ENCODE measurements at places on chromosomes 1 and 21.

DNA sequence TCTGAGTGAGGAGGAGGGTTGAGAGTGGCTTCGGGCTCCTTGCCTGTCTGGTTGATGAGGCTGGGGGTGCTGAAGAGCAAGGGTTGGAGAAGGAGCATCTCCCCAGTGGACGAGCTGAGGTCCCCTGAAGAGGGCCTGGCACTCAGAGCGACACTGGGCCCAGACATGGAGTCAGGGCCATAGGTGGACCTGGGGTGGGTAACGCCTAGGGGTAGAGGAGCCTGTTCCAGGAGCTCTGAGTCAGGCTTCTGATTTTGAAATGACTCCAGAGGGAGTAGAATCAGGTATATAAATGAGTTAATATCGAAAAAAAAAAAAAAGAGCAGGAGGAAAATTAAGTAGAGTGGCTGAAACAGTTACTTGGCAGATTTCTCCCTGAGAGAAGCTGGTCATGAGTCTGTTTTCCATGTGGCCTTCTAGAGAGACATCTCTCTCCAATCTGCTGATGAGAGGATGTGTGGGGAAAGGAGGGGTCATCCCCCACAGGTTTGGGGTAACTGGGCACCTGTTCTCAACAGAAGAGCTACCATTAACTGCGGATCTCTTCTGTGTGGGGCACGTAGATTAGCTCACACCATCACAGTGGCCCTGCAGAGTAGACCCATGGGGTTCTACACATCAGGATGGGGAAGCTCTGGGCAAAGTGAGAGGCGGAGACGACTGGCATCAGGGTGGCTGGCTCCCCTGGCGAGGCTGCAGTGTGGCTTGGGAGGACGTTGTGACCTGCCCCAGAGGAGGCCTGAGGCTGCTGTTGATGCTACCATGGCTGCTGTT, 115.5 kb downstream of the DHRS3 start:
- no peak for DNase-seq

- DNase-seq: no peak
These were observed 783.2 kb upstream of the NEGR1 start for GRCh38 chr1:73065339-73066041.

- no peak for DNase-seq
These were observed 14.0 kb downstream of the AK2 start for GRCh38 chr1:33022650-33023200.

DNA sequence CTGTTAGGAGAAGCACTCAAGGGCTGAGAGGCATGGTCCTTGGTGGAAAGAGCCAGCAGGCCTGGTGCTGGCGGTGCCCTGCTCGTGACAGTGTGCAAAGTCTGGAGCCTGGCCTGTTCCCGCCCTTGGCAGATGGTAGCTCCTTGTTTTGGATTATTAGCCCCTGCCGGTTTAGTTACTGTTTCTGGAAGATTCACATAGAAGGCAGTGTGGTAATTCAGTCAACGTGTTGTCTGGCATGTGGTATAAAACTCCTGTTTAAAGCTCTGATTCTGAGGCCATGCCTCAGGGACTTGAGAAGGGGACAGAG, 6.8 kb downstream of the PKNOX1 start:
- DNase-seq: no peak

DNA sequence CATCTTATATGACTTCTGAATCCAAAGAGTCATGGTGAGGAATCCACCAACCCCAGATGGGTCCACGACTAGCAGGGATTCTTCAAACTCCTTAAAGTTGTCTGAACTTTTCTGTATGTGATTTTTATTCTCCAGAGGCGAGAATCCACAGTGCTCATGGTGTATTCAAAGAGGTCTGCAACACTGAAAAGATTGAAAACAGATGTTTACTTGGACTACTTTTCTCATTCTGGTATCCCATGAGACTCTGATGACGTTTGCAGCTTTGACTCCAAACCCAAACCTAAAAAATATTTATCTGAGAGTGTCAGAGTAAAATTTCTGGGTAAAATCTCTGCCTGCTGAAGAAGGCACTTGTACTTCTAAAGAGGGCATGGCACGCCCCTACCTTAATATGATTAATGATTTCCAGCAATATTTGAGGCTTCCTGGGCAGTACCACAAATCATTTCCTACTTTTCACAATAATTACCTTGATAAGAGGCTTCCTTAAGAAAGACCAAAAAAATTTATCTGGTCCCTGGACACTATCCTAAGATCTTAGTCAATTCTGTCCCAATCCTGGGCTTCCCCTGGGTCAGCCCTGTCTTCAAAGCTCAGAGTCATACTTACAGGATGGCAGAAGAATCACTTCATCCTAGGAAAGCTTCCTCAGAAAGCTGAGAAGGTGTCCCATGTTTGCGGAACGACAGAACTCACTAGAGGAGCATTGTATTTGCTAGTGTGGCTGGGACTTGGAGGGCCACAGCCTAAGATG, 76.5 kb upstream of the MAP10 start:
- no peak for DNase-seq

DNA sequence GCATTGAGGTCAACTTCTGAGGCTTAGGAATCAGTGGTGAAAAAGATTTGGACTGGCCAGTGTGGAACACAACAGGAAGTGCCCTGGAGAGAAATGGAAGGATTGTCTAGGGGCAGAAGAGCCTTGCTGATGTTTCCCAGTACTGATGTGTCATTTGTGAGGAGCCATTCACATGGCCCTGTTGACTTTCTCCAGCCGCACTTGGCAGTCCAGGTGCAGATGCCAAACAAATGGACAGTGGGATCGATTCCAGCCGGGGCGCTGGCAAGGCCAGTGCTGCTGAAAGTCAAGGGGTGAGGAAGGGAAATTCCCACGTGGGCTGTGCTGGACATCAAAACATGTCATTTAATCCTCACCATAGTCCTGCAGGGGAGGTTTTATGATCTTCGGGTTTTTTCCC, 4.9 kb upstream of the TRIM63 start:
- no peak for DNase-seq

DNA sequence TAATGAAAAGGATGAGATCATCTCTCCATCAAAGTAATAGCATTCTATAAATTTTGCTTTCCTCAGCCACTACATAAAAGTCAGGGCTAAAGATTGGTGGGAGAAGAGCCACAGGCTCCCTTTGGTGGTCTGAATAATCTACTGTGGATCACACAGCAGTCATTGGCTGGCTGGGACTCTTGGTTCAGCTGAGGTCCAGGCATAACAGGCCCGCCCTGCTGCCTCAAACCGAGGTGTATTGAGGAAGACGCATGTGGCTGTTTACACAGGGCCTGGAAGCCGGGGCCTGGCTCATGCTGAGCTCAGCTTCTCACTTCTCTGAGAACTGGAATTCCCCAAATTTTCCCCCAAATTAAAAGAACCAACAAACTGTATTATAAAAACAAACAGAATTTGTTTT, 139.2 kb downstream of the PTPRC start:
- no peak for DNase-seq

DNA sequence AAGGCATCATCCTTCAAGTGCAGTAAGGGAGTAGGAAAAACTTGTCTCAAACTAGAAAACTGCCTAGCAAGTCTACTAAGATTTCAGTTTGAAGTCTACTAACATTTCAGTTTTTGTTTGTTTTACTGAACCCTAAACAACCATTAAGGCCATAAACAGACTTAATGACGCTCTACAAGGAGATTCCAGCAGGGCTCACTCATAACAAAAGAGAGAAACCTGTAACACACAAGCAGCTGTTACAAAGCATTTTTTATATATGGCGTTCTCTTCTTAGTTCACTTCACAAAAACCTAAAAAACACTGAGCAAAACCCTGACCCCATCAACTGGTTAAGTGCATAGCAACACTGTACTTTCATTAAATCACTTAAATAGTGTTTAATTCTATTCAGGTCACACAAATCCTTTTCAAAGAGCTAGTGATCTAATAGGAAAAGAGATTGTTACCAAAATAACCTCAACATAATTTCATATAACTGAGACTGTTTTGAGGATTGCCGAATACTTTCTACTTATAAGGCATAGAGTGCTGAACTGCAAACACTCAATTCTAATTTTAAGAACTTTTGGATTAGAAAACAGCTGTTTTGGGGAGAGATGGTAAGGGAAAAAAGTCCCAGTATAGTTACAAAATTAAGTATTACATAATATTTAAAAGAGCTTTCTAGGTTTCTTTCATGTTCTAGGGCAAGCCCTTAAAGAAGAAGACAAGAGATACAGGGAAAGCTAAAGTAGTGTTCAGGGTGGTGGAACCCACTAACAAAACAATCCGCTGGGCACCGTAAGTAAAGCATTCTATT, 1.4 kb downstream of the B3GALNT2 start:
- DNase-seq: no peak

- DNase-seq: no peak
These were observed 4.3 kb upstream of the BCAR3 start for GRCh38 chr1:93685918-93686317.

DNA sequence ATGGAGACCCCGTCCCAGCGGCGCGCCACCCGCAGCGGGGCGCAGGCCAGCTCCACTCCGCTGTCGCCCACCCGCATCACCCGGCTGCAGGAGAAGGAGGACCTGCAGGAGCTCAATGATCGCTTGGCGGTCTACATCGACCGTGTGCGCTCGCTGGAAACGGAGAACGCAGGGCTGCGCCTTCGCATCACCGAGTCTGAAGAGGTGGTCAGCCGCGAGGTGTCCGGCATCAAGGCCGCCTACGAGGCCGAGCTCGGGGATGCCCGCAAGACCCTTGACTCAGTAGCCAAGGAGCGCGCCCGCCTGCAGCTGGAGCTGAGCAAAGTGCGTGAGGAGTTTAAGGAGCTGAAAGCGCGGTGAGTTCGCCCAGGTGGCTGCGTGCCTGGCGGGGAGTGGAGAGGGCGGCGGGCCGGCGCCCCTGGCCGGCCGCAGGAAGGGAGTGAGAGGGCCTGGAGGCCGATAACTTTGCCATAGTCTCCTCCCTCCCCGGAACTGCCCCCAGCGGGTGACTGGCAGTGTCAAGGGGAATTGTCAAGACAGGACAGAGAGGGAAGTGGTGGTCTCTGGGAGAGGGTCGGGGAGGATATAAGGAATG, 505 bp downstream of the LMNA start:
- DNase-seq: no peak

- peak; percentile 8 for DNase-seq
These were observed 48.0 kb upstream of the ZC3H11B start for GRCh38 chr1:219660666-219661463.

DNA sequence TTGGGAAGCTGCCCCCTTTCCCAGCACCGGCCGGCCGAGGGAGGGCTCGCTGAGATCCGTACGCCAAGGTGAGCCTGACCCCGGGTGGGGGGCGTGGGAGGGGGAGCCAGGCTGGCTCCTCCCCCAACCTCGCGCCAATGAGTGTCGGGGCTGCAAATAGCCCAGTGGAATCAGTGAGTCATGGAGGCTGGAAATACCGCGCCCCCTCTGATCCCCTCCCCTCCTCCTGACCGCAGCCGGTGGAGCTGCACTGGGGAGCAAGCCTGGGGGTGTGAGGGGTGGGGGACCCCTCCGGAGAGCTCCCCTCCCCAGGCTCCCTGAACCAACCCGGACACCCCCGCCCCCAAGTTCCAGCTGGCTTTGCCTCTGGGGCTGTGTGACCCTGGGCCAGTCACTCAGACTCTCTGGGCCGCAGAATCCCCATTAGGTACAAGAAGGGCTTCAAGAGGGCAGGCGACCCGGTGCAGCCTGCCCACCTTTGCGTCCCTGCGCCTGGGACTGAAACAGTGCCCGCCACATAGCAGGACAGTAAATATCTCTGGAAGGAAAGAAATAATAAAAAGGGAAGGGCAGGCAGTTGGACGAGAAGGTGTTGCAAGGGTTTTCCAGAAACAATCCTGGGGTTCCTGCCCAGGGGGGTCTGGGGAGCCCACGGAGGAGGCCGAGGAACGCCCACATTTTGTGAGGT, 4.5 kb downstream of the HSPB7 start:
- peak; percentile 35 for DNase-seq

DNA sequence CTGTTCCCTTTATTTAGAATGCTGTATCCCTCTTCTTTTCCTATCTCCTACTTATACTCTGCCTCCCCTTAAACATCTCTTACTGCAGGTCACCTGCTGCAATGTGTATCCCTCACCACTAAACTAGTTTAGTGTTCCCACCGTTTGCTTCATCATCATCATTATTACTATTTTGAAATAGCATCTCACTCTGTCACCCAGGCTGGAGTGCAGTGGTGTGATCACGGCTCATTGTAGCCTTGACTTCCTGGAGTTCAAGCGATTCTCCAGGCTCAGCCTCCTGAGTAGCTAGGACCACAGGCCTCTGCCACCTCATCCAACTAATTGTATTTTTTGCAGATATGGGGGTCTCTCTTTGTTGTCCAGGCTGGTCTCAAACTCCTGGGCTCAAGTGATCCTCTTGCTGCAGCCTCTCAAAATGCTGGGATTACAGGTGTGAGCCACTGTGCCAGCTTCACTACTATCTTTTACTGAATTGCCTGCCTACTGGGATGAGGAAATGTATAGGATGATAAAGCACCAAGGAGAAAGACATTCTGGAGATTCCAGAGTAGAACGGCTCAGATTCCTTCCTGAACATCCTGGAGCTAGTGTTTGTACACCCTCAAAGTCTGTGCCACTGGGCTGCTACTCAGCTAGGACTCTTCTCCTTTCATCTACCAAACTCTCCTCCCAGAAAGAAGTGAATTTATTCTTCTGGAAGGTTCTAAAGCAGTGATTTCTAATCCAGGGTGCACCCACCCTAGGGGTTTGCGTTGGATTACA, 8.6 kb upstream of the IFNAR1 start:
- no peak for DNase-seq

DNA sequence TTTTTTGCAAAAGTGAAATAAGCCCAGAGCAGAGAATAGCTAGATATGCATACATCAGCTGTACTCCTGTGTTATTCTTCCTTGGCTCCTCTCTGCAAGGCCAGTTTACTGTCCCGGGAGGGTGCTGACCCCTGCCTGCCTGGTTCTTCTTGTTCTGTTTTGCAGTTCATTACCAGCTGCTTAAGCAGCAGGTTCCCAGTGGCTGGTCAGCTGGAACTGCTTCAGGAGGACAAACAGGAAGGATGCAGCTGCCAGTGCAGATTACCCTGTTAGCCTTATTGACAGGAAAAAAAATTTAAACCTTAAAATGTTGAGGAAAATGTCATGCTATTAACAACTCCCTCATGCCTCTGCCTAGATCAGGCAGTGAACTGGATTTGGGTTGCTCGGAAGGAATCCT, 16.0 kb upstream of the LRIG2 start:
- no peak for DNase-seq

DNA sequence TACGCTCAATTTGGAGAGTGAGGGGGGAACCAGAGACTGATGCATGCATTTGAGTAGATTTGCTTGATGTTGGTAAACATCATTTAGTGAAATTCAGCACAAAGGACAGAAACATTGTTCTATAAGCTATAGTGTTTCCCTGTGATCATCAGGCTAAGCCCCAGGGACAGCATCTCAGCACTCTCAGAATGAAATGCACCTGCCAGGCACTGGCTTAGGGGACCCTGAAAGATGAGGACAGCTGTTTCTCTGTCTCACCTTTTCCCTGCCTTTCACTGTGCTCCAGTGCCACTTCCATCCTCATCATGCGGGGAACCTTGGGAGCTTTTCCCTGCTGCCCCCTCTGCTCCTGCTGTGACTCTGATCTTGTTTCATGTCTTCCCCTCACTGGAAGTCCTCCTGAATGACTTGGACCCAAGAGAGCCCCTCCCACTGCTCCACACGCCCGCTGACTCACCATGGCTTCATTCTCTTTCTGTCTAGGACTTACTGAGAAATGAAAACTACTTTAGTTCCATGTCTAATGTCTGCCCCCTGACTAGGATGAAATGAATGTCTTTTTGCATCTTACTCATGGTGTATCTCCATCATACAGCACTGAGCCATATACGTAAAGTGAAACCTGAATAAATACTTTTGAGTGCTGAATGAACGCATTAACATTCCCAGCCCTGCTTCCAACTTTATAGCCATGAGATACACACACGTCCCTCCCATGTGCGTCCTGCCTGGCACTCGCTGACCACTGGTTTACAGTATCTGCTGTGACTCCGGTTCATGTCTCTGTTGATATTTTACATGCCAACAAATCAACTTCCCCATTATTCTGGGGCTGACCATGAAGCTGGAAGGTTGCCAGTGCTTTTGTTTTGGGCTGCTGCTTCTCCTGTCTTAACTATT, 182.0 kb downstream of the PCP4 start:
- no peak for DNase-seq

All from CD4-positive, alpha-beta T cell treated with Interleukin-2 at 100 ng/mL for 4 hours (primary cell).